CD14-positive monocyte (primary cell): ENCODE measurements at places on chromosomes 2 and 18.

- no peaks in the 10 kb centered on the region for H3K36me3 ChIP-seq
- no peaks in the 10 kb centered on the region for H3K27me3 ChIP-seq
- H3K27ac ChIP-seq: no peak overlapping the region
- peaks cover 4% of the 10 kb centered on the region for H3K4me1 ChIP-seq
- DNase-seq: peak; percentile 34
Observed at GRCh38 chr18:275486-275885, 7.6 kb upstream of the THOC1 start.

DNA sequence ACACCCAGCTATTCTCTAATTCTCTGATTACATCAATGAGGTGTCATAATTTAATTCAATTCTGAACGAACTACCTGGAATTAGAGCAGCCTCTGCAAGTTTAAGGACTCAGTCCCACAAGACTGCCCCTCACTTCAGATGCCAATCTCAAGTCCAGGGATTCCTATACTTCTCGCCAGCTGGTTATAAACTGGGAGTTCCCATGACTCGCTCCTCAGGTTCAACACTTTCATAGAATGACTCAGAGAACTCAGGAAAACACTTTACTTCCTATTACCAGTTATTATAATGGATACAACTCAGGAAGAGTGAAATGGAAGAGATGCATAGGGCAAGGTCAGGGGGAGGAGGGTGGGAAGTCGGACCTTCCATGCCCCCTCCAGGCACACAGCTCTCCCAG, 112.3 kb upstream of the ATP5MC3 start:
- H3K4me3 ChIP-seq: no peak overlapping the region
- peaks cover 8% of the 10 kb centered on the region for H3K27me3 ChIP-seq
- no peaks in the 10 kb centered on the region for H3K4me1 ChIP-seq
- DNase-seq: no peak
- no peaks in the 10 kb centered on the region for H3K36me3 ChIP-seq

- H3K27ac ChIP-seq: no peak overlapping the region
- H3K4me3 ChIP-seq: no peak overlapping the region
- H3K27me3 ChIP-seq: no peaks in the 10 kb centered on the region
- no peak for DNase-seq
Observed at GRCh38 chr2:208467564-208467963, 61.0 kb downstream of the PTH2R start.

- no peak overlapping the region for H3K4me3 ChIP-seq
- H3K4me1 ChIP-seq: peaks cover 67% of the 10 kb centered on the region
- peak overlapping the region; percentile 77 for H3K27ac ChIP-seq
Observed at GRCh38 chr2:224885836-224886547, 156.3 kb downstream of the DOCK10 start.

GRCh38 chr2:171595896-171596295, 73.6 kb downstream of the CYBRD1 start:
- H3K4me1 ChIP-seq: no peaks in the 10 kb centered on the region
- DNase-seq: no peak

DNA sequence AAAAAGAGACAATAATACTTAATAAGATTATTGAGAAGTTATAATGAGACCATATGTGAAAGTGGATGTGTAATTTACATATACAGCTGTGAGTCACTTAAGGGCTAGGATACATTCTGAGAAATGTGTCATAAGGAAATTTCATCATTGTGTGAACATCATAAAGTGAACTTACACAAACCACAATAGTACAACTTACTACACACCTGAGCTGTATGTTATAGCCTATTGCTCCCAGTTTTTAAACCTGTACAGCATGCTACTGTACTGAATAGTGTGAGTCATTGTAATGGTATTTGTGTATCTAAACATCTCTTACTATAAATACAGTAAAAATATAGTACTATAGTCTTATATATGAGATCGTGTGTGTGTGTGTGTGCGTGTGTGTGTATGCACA, 1420.3 kb upstream of the PIK3C3 start:
- no peak overlapping the region for H3K4me3 ChIP-seq
- H3K27ac ChIP-seq: no peak overlapping the region
- DNase-seq: no peak
- H3K4me1 ChIP-seq: no peaks in the 10 kb centered on the region
- H3K27me3 ChIP-seq: no peaks in the 10 kb centered on the region
- H3K36me3 ChIP-seq: no peaks in the 10 kb centered on the region

- no peaks in the 10 kb centered on the region for H3K36me3 ChIP-seq
- no peak overlapping the region for H3K27ac ChIP-seq
- H3K4me3 ChIP-seq: no peak overlapping the region
- no peak for DNase-seq
- no peaks in the 10 kb centered on the region for H3K4me1 ChIP-seq
Observed at GRCh38 chr2:51220606-51221005, 188.7 kb upstream of the NRXN1 start.

DNA sequence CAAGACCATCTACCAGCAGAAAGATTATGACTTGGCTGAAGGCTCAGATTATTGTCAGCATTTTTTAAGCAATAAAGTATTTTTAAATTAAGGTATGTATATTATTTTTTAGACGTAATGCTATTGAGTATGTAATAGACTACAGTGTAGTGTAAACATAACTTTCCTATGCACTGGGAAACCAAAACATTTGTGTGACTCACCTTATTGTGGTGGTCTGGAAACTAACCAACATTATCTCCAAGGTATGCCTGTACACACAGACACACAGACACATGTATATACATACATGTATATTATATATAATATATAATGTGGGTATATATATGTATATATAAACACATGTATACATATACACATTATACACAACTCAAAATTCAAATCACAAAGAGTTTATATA, 9.1 kb upstream of the TMEFF2 start:
- no peak overlapping the region for H3K27ac ChIP-seq
- H3K27me3 ChIP-seq: no peaks in the 10 kb centered on the region
- H3K4me3 ChIP-seq: no peak overlapping the region
- no peak for DNase-seq

GRCh38 chr2:241066893-241067341, 35.2 kb downstream of the MTERF4 start:
- H3K27ac ChIP-seq: no peak overlapping the region
- no peaks in the 10 kb centered on the region for H3K4me1 ChIP-seq
- DNase-seq: peak; percentile 1
- H3K27me3 ChIP-seq: no peaks in the 10 kb centered on the region

DNA sequence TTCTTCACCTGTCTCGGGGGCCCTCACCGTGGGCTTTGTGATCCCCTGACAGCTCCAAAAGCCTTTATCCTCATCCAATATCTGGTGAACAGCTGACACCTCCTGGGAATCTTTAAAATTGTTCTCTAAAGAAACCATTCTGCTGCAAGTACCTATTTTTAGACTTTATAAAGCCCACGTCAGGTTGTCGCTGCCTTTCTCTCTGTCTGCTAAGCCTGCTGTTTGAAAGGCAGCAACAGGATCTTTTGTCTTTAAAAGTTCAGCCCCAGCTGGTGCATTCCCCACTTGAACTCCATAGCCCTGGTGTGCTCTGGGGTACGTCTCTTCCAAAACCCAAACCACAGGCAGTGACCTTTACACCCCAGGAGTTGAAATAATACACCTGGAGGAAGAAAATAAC, 145.0 kb downstream of the NEDD4L start:
- H3K4me3 ChIP-seq: no peak overlapping the region
- no peak for DNase-seq
- no peaks in the 10 kb centered on the region for H3K4me1 ChIP-seq
- peaks cover 2% of the 10 kb centered on the region for H3K27me3 ChIP-seq
- no peaks in the 10 kb centered on the region for H3K36me3 ChIP-seq
- no peak overlapping the region for H3K27ac ChIP-seq

DNA sequence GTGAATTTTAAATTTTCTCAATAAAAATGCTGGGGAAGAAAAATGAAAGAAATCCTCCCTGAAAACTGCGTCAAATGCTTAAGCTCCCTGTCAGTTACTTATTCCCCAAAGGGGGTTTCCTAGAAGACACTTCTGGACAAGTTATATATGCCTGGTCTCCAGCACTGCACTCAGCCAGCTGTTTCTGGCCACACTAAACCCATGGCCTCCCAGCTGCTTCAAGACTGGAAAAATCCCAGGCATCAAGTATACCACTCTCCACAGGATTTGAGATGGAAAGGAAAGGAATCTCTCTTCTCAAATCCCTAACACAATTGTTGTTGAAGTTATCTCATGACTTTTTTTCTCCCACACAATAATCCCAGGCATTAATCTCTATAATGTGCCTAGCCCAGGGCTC, 245.7 kb downstream of the NBAS start:
- no peaks in the 10 kb centered on the region for H3K4me1 ChIP-seq
- no peak overlapping the region for H3K27ac ChIP-seq
- peaks cover 2% of the 10 kb centered on the region for H3K36me3 ChIP-seq
- no peaks in the 10 kb centered on the region for H3K27me3 ChIP-seq
- no peak overlapping the region for H3K4me3 ChIP-seq

- H3K27me3 ChIP-seq: no peaks in the 10 kb centered on the region
- peaks cover 22% of the 10 kb centered on the region for H3K4me1 ChIP-seq
- peaks cover 51% of the 10 kb centered on the region for H3K36me3 ChIP-seq
- no peak for DNase-seq
- H3K4me3 ChIP-seq: no peak overlapping the region
Observed at GRCh38 chr18:76380127-76380729, 114.8 kb downstream of the ZNF516 start.

DNA sequence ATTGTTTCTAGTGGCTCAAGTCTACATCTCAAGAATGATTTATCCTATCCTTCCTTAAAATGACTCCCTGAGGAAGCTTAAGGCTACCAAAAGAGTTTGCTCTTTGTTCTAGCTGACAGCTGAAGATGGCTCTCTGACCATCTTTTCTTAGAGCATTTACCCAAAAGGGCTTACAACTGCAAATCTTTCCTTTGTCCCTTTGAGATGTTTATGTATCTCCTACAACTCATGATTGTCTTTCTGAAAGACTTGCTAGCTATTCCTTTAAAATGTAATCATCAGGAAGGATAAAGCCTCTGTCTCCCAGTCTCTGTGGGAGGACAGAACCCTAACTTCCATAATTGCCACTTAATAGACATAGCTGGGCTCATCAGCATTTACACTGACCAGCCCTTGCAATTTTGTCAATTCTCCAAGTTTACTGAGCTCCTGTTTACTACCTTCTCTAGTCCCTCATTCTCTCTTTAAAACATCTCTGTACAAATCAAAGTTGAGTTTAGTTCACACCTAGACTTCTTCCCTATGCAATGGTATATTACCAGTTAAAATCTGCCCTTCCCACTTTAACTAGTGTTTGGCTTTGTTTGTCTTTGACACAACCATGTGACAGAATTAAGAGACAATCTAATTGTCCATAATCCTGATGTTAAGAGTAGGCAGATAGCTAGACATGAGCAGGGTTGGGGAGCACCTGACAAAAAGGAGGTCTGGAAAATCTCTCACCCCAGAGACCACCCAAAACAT, 188.2 kb downstream of the PTH2R start:
- H3K4me1 ChIP-seq: no peaks in the 10 kb centered on the region
- no peak overlapping the region for H3K4me3 ChIP-seq
- no peaks in the 10 kb centered on the region for H3K27me3 ChIP-seq
- H3K36me3 ChIP-seq: no peaks in the 10 kb centered on the region

DNA sequence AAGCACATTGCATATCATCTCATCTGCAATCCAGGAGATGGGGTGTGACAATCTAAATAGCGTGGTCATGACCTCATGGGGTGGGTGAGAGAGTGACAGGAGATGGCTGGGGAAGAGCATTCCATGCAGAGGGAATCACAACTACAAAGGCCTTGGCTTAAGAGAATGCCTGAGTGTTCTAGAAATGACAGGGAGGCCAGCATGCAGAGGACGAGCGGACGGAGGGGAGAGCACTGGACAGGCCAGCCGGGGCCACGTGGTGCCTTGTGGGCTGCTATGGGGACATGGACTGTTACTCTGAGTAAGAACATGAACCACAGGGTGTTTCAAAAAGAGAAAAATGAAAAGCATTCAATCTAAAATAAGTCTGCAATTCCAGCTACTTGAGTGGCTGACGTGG, 117.9 kb upstream of the ODC1 start:
- no peak for DNase-seq
- H3K4me3 ChIP-seq: no peak overlapping the region
- no peaks in the 10 kb centered on the region for H3K4me1 ChIP-seq
- H3K36me3 ChIP-seq: peaks cover 20% of the 10 kb centered on the region
- H3K27ac ChIP-seq: no peak overlapping the region
- no peaks in the 10 kb centered on the region for H3K27me3 ChIP-seq

DNA sequence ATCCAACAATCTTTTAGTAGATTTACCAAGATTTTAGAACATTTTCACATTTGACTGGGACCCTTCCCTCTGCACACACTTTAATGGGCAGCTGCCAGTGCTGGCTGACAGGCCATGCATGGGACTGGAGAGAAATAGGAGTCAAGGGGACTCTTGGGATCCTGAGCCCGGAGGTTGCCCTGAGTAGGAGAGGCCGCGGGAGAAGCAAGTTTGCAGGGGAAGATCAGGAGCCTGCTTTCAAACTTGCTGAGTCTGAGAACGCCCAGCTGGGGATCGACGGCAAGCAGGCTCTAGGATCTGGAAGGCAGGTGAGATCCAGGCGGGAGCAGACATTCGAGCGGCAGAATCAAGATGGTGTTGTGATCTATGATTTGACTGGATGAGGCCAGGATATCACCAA, 186.1 kb downstream of the HDAC4 start:
- peaks cover 58% of the 10 kb centered on the region for H3K4me1 ChIP-seq
- DNase-seq: no peak
- no peak overlapping the region for H3K27ac ChIP-seq
- no peaks in the 10 kb centered on the region for H3K27me3 ChIP-seq
- no peak overlapping the region for H3K4me3 ChIP-seq

DNA sequence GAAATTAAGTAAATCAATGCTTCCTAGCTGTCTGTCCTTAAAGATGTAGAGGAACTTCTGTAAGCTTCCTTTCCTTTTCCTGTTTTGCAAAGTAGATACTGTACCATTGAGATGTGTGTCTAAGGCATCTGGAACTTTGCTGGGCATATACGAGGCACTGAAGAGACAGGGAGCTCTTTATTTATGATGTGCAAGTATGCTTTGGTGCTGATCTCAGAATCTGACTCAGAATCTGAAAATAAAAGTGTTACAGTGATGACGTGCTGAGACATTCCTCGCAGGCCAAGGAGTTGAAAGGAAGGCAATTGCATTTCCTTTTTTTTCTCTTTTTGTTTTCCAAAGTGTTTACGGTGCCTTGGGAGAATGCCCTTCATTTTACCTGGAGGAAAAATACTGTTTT, 230.9 kb upstream of the RGPD4 start:
- DNase-seq: no peak
- no peak overlapping the region for H3K4me3 ChIP-seq
- H3K27me3 ChIP-seq: no peaks in the 10 kb centered on the region
- H3K4me1 ChIP-seq: no peaks in the 10 kb centered on the region
- no peak overlapping the region for H3K27ac ChIP-seq

GRCh38 chr2:203909261-203909967, 27.1 kb upstream of the ICOS start:
- peak overlapping the region; percentile 68 for H3K4me3 ChIP-seq
- H3K36me3 ChIP-seq: no peaks in the 10 kb centered on the region
- peaks cover 39% of the 10 kb centered on the region for H3K4me1 ChIP-seq
- H3K27me3 ChIP-seq: no peaks in the 10 kb centered on the region
- DNase-seq: peak; percentile 78
- H3K27ac ChIP-seq: no peak overlapping the region
